CD4-positive, alpha-beta T cell treated with Interleukin-21 for 1 hour (primary cell): ENCODE measurements at places on chromosomes 3 and 15.
A peak's percentile ranks its signal among the peaks of the same experiment; 100 is the strongest.

DNA sequence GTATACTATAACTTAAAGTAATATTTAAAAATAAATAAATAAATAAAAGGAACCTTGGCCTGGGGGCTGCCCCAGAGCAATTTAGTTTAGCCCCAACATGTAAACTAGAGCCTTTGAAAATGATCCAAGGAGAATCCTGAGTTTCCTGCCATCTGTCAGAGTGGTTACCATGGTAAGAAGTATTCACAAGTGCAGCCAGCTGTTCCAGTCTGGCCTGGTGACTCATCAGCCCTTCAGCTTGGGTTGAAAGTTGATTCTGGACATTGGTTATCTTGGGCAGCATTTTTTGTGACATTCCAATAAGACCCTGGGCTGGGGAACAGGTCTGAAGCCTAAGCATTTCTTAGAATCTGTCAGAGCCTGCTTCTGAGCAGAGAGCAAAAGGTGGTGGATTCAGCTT, 72.7 kb upstream of the LRTM1 start:
- DNase-seq = no peak

DNA sequence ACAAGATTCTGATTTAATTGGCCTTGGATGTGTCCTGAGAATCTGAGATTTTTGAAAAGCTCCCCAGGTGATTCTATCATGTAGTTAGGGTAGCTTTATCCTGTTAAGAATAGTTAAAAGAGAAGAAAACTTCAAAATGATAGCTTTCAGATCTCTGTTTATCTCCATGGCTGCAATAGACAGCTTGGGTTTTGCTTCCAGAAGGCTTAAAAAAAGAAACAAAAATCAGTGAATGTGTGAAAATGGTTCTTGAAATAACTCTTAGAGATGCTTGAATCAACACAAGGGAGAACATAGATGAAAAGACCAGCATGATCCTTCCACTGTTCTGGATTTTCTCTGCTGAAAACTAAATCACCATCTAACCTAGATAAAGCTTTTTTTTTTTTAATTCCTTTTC, 60.8 kb upstream of the TMC3 start:
- no peak for DNase-seq

DNA sequence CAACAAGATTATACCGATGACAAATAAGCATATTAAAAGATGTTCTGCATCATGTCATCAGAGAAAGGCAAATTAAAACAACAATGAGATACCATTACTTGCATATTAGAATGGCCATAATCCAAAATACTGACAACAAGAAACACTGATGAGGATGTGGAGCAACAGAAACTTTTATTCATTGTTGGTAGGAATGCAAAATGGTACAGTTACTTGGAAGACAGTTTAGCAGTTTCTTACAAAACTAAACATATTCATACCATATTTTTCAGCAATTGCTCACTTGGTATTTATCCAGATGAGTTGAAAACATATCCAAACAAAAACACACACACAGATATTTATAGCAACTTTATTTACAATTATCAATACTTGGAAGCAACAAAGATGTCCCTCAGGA, 160.9 kb upstream of the MME start:
- no peak for DNase-seq

- DNase-seq = no peak
Measured at GRCh38 chr3:38054499-38055001, 15.5 kb downstream of the DLEC1 start.

- peak; percentile 82 for DNase-seq
Measured at GRCh38 chr15:45454814-45455213, 67.7 kb downstream of the SLC30A4 start.
